Frontal cortex (tissue), 4 donors: ENCODE measurements at places on chromosomes 13 and 19. TPM values are rescaled to one million over a fixed set of nuclear protein-coding genes. Genes with fewer than 3 reads are reported as not detected.

DNA sequence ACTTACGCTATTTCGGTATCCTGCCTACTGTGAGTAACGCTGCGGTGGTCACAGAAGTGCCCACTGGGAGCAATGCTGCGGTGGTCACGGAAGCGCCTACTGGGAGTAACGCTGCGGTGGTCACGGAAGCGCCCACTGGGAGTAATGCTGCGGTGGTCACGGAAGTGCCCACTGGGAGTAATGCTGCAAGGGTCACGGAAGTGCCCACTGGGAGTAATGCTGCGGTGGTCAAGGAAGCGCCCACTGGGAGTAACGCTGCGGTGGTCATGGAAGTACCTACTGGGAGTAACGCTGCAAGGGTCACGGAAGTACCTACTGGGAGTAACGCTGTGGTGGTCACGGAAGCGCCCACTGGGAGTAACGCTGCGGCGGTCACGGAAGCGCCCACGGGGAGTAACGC is 52.1 kb upstream of the SOX1 start:
- no peak for DNase-seq

GRCh38 chr13:45511310-45512097 is 46.8 kb downstream of the COG3 start:
- DNase-seq: peak; percentile 51

AKAP8L gene
- total RNA-seq: 65.2 TPM

- no peak for DNase-seq
Measured at GRCh38 chr19:50242581-50242980, 39.2 kb downstream of the MYH14 start.

GRCh38 chr19:42306646-42307045 is 4.2 kb upstream of the PAFAH1B3 start:
- no peak for DNase-seq

ELAVL3 gene
- total RNA-seq: 98.2 TPM

LILRA2 gene
- under 0.01 TPM for total RNA-seq

DNA sequence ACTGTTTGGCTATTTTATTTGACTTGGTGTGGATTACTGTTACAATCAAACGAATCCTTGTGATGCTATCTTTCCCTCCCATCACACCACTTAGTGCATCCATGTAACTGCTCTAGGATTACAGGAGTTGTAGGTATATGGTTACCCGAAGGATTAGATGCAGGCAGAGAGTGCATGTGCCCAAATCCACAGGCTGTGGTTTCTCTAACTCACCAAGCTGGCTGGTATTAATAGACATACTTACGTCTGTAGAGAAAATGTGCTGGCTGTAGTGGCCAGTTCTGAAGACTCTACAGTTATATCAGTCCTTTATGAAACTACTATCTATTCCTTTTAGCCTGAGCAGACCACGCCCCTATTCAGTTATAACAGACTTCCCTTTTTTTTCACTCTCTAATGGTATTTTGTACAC is 1.1 kb upstream of the HMGB1 start:
- no peak for DNase-seq

DNA sequence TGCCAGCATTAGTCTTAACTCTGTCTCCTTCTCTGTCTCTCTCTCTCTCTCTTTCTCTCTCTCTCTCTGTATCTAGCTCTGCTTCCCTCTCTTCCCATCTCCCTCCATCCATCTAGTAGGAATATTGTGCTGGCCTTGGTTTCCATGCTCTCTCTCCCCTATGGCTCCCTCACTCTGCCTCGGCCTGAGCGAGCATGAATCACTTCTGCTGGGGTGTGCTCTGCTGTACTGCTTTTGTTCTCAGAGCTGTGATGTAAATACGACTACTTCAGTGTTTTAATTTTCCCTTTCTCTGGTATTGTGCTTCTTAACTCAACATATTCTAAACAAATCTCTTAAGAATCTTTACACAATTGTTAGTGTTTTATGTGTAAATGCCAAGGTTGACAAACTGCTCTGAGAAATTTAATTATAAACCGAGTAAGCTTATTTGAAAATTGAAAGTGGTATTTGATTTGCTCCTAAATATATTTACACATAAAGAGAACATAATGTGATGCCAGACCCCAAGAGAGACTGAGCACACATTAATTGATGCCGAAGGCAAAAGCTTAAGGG is 211.5 kb upstream of the KL start:
- no peak for DNase-seq

GRCh38 chr19:3538965-3539755 is at the start of gene TEKTIP1:
TSS of gene TEKTIP1 (plus strand) at chr19:3539174. CDS start at chr19:3539178, 4 bp downstream.
- DNase-seq: no peak

GRCh38 chr19:43692877-43693276 is 22.9 kb upstream of the PLAUR start:
- no peak for DNase-seq

HCST gene
- total RNA-seq: 0.41 TPM

GRCh38 chr13:43222086-43222485 is 198.7 kb downstream of the DNAJC15 start:
- no peak for DNase-seq

PRX gene
- 1.2 TPM for total RNA-seq

DNA sequence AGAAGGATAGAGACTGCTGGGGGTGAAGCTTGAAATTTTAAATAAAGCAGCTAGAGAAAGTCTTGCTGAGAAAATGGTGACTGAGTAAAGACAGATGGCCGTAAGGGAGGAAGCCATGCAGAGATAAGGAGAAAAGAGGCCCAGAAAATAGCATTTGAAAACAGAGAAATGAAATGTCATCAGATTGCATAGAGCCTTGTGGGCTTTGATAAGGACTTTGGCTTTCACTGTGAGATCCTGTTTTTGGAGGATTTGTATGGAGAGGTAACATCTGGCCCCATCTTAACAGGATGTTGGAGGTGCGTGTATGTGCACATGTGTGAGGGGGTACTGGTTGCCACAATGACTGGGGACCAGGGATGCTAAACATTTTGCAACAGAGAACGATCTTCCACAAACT is 19.5 kb upstream of the ATP8A2 start:
- no peak for DNase-seq

DNA sequence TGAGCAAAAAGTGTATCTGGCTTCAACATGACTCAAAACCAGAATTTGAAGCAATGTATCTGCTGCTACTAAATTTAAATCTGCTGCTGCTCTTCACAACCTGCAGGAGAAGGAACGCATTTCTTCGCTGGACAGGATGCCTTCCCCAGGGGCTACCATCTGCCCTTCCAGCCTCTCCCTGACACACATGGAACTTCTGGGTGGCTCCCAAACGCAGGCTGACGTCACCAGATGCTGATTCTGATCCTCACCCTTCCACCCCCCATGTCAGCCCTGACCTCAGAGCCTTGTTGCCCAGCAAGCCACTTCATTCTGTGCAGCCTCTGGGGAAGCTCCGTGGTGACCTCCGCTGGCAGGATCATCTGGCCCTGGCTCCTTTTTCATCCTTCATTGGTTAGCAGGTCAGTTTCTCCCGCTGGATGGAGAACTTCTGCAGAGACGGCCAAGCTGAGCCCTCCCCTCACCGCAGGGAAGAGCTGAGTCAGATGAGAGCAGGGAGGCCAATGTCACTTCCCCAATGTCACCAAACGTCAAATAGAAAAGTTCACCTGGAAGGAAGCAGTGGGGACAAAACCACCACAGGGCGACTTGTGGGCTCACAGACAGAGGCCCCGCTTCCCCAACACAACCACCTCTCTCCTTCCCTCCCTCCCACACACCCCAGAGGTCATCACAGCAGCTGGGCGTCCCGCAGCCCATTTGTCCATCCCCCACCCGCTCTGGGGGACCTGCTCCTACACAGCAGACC is 14.0 kb upstream of the RAB20 start:
- no peak for DNase-seq

ZNF211 gene
- 27.3 TPM for total RNA-seq

ZNF845 gene
- total RNA-seq: 23.6 TPM

DNA sequence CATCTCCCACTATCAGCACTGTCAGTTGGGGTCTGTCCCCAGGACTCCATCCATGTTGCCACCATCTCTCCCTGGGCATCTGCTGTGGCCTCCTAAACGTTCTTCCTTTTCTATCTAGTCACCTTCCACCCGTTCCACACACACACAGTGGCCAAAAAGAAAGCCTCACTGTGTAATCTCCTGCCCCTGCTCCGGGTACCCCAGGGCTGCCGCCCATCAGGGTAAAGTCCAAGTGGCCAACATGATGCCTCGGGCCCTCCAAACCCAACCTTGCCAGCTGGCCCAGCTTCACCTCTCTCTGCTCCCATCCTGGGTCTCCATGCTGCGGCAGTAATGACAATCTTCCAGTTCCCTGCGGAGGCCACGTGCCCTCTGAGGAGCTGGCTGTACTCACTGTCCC is 29.4 kb upstream of the PEG3 start:
- no peak for DNase-seq

FCER2 gene
- total RNA-seq: not detected

GRCh38 chr13:27170516-27171243 is 931 bp downstream of the USP12 start:
- peak; percentile 32 for DNase-seq

CD33 gene
- 0.41 TPM for total RNA-seq

DNA sequence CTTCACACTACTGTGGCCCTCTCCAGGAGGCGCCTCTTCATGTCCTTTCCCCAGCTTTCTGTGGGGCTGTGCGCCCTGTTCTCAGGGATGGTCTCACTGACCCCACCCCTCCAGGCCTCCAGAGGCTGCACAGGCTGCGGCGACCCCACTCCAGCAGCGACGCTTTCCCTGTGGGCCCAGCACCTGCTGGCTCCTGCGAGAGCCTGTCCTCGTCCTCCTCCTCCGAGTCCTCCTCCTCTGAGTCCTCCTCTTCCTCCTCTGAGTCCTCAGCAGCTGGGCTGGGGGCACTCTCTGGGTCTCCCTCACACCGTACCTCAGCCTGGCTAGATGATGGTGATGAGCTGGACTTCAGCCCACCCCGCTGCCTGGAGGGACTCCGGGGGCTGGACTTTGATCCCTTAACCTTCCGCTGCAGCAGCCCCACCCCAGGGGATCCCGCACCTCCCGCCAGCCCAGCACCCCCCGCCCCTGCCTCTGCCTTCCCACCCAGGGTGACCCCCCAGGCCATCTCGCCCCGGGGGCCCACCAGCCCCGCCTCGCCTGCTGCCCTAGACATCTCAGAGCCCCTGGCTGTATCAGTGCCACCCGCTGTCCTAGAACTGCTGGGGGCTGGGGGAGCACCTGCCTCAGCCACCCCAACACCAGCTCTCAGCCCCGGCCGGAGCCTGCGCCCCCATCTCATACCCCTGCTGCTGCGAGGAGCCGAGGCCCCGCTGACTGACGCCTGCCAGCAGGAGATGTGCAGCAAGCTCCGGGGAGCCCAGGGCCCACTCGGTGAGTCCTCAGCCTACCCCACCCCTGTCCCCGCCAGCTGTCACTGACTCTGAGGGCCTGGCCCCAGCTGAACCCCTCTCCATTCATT is 11.2 kb downstream of the ARHGAP33 start:
- DNase-seq: no peak

GRCh38 chr19:40831502-40832430 is 18.5 kb downstream of the CYP2A6 start:
- no peak for DNase-seq
